ENCODE measurements at places on chromosomes 11 and 22. TPM values are rescaled to one million over a fixed set of nuclear protein-coding genes. Genes with fewer than 3 reads are reported as not detected.

DNA sequence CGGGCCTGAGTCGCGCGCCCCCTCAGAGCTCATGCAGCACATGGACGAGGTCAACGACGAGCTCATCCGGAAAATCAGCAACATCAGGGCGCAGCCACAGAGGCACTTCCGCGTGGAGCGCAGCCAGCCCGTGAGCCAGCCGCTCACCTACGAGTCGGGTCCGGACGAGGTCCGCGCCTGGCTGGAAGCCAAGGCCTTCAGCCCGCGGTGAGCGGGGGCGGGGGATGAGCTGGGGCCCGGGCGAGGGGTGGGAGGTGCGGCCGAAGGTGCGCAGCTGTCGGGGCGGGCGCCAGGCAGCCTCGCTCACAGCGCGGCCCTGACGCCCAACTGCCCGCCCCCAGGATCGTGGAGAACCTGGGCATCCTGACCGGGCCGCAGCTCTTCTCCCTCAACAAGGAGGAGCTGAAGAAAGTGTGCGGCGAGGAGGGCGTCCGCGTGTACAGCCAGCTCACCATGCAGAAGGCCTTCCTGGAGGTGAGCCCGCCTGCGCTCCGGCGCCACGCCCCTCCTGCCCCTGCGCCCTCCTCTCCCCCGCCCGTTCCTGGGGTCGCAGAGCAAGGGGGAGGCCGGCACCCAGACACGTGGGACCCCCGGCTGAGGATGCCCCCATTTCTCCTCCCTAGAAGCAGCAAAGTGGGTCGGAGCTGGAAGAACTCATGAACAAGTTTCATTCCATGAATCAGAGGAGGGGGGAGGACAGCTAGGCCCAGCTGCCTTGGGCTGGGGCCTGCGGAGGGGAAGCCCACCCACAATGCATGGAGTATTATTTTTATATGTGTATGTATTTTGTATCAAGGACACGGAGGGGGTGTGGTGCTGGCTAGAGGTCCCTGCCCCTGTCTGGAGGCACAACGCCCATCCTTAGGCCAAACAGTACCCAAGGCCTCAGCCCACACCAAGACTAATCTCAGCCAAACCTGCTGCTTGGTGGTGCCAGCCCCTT is 20.5 kb downstream of the EPS8L2 start:
- H3K4me1 ChIP-seq: peaks cover 31% of the 10 kb centered on the region
- H3K4me3 ChIP-seq: peak overlapping the region; percentile 53
- H3K27ac ChIP-seq: no peak overlapping the region
- H3K27me3 ChIP-seq: peaks cover 83% of the 10 kb centered on the region
- H3K36me3 ChIP-seq: no peaks in the 10 kb centered on the region

- no peak for DNase-seq
- H3K4me3 ChIP-seq: no peak overlapping the region
- H3K27ac ChIP-seq: peak overlapping the region; percentile 61
- peaks cover 23% of the 10 kb centered on the region for H3K4me1 ChIP-seq
These were observed 20.2 kb upstream of the IL17RA start for GRCh38 chr22:17064498-17065100.

Gene MYOD1
- not detected for total RNA-seq

Gene RBFOX2
- 75.4 TPM for total RNA-seq

DNA sequence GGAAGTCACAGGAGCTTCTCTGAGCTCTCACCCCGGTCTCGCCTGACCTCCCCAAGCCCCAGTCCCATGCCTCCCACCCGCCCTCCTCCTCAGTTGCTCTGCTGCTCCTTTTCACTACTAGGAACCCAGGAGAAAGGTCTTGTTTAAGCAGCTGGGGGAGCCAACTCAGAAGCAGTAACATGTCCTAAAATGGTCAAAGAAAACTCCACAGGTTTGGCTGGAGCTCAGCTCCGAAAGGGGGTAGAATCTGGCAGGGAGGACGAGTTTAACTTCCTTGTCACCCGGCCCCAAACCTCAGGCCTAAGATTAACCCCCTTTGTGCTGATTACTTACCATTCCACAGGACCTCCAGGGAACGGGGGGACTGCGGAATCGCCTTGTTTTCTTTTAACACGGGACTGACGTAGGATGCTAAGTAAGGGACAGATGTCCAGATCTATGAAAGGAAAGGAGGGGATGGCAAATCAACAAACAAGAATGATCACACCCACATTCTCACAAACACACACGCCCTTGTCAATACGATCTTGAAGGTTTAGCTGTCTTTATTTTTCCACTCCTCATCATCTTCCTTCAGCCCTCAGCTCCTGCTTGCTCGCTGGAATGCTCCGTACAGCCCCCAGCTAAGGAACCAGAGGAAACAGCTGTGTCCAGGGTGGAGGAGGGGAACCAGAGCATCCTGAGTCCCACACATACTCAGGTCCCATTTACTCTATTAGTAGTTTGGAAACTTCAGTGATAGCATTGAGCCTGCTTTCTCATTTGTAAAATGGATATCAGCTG is 13.5 kb downstream of the PCSK7 start:
- peak overlapping the region; percentile 22 for H3K4me3 ChIP-seq
- H3K27me3 ChIP-seq: no peaks in the 10 kb centered on the region
- no peak for DNase-seq
- H3K27ac ChIP-seq: peak overlapping the region; percentile 93
- peaks cover 67% of the 10 kb centered on the region for H3K4me1 ChIP-seq
- peaks cover 67% of the 10 kb centered on the region for H3K36me3 ChIP-seq

DNA sequence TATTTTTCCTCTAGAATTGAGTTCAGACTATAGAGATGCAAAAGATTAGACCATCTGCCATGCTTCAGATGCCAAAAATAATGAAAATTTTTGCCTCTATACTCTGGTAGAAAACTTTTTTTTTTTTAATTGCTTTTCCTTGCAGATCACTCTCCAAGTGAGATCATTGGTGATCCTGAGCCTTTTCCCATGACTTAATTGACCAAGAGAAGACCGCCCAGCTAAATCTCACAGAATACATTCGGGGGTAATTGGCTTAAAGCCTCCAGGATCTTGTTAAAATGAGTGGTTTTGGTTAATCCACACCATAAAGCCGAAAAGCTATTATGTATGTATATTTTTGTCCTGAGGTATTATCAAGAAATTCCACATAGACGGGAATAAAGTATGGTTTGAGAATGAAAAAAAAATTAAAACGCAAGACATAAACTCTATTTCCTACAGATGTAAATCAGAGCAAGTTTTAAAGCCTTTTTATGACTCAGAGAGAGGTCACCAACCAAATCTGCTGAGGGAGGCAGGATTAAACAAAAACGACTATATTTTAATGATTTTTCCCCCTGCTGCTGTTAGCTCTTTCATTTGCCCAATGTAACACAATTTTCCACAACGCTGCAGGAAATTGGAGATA is 64.0 kb downstream of the PARVA start:
- peaks cover 38% of the 10 kb centered on the region for H3K4me1 ChIP-seq
- no peak overlapping the region for H3K4me3 ChIP-seq
- no peaks in the 10 kb centered on the region for H3K36me3 ChIP-seq
- no peak for DNase-seq
- H3K27ac ChIP-seq: no peak overlapping the region
- no peaks in the 10 kb centered on the region for H3K27me3 ChIP-seq

DNA sequence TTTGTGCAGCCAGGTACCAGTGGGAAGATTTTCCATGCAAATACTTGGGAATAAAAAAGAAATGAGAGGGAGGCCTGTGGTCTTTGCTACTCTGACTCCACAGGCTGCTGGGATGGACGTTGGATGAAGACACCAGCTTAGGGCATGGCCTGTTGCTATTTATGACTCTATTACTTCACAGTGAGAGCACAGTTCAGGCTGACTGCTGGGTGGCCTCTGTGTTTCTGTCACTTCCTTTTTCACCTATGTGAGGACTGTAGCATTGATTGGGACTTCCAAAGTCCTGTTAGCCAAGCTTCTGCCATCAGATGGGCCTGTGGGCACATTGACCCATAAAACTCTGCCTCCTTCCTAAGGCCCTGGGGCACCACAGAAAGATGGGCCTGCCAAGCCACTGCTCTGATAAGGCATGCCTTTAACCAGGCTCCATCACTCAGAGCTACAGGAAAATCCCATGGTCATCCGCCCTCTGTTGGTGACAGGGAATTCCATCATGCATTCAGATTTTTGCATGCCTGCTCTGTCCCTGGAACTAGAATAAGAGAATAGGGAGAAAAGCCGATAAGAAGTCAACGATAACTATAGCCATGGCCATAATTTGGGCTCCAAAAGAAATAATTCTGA is 64.6 kb downstream of the KCNJ1 start:
- H3K36me3 ChIP-seq: peaks cover 19% of the 10 kb centered on the region
- H3K27ac ChIP-seq: no peak overlapping the region
- no peak for DNase-seq
- H3K4me1 ChIP-seq: peaks cover 24% of the 10 kb centered on the region
- H3K27me3 ChIP-seq: no peaks in the 10 kb centered on the region

Measured in left ventricle myocardium inferior (tissue), 1 donor.